Endodermal cell (in vitro differentiated cells): ENCODE measurements at places on chromosomes 12 and 14.

DNA sequence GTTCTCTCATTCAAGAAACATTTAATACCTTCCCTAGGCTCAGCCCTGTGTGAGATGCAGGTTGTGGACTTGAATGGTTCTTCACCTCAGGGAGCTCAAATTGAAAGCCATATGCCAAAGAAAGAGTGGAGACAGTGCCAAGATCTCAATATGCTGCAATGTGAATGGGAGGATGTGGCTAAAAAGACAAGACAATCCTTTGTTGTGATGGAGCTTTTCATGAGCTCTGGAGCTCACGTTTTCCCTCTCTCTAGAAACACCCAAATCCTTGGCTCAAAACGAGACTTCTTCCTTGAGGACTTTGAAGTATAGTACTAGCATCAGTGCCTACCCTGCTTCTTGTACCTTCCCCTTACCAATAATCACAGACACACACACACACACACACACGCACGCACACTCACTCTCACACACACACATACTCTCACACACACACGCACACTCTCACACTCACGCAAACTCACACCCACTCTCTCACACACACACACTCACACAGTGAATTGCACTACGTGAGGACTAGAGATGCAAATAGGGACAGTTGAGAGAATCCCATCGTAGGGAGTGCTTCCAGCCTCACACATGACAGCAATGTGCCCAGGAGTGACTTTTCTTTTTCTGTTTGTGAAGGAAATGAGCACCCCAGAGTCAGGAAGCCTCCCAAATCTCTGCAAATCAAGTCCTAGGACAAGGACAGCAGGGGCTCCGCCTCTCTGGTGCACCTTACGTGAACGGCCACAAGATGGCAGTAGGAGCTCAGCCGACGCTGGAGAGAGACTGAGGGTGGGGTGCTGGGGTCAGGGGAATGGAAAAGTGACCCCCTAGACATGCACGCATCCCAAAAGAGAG, 231.4 kb downstream of the PCNX1 start:
- DNase-seq: peak; percentile 86

DNA sequence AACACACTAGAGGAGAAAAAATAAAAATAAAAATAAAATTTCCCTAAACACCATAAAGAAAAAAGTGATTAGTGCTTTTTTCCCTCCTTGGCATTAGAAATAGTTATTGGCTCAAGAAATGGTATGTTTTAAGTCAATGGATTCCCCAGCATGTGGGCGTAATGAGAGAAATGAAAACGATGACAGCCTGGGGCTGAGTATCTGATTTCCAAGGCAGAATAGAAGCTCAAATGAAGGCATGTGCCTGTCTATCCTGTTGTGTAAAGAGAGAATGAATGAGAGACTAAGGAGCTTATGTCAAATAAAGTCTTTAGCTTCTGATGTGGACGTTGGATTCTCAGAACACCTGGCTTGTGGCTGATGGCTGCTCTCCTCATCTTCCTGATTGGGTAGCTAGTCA, 1408.4 kb upstream of the TMEM132C start:
- no peak for DNase-seq

DNA sequence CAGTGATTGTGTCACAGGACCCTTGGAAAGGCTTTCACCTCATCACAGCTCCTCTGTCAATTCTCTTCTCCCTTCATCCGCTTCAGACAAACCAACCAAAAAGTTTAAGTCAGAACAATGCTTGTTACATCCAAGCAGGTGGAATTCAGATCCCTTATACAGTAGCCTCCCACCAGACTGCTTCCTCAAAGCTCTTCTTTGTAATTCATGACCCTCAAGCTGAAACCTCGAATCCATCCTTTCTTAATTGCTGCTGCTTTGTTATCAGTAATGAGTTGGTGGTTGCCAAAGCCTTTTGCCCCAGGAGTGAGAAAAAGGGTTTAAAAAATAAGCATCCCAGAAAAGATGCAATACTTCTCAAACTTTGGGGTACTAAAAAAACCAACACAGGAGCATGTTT, 9.5 kb downstream of the BEST3 start:
- DNase-seq: peak; percentile 57

DNA sequence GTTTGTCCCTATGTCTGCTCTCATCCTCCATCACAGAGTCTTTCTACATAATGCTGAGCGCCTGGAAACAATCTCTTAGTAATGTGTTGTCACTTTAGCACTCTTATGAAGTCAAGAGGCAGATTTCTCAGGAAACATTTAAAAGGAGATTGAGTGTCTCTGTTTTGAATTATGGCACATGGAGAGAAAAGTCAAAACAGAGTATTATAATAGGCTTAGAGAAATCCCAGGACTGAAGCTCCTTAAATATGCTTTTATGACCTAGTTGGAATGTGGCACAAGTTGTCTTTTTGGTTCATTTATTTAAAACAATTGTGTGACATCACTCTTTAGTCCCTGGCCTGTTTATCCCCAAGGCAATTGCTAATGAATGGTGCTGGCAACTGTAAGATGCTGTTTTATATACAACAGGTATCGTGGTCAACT, 117.8 kb upstream of the HIF1A start:
- DNase-seq: no peak

- no peak for DNase-seq
Measured at GRCh38 chr12:26428420-26428819, 233.0 kb downstream of the SSPN start.

DNA sequence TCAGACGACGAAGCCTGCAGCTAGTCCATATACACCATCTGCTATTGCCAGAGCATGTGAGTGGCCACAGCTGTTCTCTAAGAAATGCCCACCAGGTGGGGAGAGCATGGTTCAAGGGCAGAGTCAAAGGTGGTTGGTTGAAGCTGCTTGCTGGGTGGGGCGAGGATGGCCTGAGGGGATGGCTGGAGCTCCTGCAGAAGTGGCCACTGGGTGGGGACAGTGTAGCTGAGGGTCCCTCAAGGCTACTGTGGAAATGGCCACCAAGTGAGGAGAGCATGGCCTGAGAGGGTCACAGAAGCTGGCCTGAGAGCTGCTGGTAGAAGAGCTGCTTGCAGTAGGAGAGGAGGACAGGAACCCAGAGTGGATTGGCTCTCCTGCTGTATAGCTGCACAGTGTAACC, 102.4 kb downstream of the AACS start:
- no peak for DNase-seq

DNA sequence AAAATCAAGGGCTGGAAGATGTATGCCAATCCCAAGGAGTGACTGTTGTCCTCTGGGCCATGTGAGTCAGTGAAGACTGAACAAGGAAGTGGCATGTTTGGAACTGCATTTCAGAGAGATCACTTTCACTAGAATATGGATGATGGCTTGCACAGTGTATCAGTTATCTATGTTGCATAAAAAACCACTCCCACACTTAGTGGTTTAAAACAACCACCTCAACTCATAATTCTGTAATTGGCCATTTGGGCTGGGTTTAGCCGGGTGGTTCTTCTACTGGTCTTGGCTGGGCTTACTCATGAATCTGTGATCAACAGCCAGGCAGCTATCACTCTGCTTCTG, 15.4 kb downstream of the BDKRB1 start:
- no peak for DNase-seq

GRCh38 chr12:114166362-114166761, 200.2 kb upstream of the RBM19 start:
- peak; percentile 91 for DNase-seq

GRCh38 chr14:48027115-48027514, 351.7 kb upstream of the MDGA2 start:
- no peak for DNase-seq

DNA sequence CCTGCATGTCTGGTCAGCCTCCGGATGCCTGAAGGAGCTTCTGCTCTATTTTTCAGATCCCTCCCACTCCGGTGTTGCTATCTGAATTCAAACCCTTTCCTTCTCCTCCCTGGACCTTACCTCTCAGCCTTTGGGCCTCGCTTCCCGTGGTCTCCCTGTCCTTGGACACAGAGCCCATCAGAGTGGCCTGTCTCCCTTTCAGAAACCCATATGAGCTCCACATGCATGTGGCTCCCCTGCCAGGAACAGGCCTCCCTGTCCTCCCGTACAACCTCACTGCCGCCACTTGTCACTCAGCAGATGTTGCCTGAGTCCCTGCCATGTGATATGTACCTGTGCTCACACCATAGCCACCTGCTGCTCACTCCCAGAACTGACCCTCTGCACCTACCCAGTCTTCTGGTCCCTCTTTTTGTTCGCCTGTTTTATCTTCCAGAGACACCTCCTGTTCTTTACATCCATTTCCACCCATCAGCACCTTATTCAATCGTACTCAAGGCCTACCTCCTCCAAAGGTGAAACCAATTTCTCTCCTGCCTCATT, 182.5 kb downstream of the ZFP36L1 start:
- DNase-seq: peak; percentile 56

GRCh38 chr12:19546027-19546426, 106.7 kb downstream of the AEBP2 start:
- no peak for DNase-seq

- DNase-seq: peak; percentile 62
Measured at GRCh38 chr14:69038455-69039287, 59.6 kb upstream of the ACTN1 start.
